Sciatic nerve (tissue), 2 donors: ENCODE measurements at places on chromosomes 16 and 17. TPM values are rescaled to one million over a fixed set of nuclear protein-coding genes. Genes with fewer than 3 reads are reported as not detected.

The IL4R gene
- total RNA-seq = 62.8 TPM

The CDC6 gene
- total RNA-seq = 1.0 TPM

The SLC16A13 gene
- 1.8 TPM for total RNA-seq

The NME3 gene
- 50.1 TPM for total RNA-seq

The CD300LB gene
- total RNA-seq = 1.2 TPM

The PRAC1 gene
- not detected for total RNA-seq

The EVI2B gene
- 15.7 TPM for total RNA-seq

The GDE1 gene
- 43.2 TPM for total RNA-seq

The SLC43A2 gene
- total RNA-seq = 30.8 TPM

The MYH8 gene
- not detected for total RNA-seq

The COX4I1 gene
- 277 TPM for total RNA-seq

The RAC3 gene
- total RNA-seq = 4.0 TPM

The KRTAP4-11 gene
- not detected for total RNA-seq

The CBX2 gene
- total RNA-seq = 4.7 TPM

GRCh38 chr16:79810449-79811189 is 210.1 kb upstream of the MAF start:
- DNase-seq = no peak

- no peak for DNase-seq
These were observed 57.5 kb upstream of the CLEC19A start for GRCh38 chr16:19228052-19228451.

GRCh38 chr16:83863682-83864081 is 35.2 kb upstream of the MLYCD start:
- DNase-seq = no peak

DNA sequence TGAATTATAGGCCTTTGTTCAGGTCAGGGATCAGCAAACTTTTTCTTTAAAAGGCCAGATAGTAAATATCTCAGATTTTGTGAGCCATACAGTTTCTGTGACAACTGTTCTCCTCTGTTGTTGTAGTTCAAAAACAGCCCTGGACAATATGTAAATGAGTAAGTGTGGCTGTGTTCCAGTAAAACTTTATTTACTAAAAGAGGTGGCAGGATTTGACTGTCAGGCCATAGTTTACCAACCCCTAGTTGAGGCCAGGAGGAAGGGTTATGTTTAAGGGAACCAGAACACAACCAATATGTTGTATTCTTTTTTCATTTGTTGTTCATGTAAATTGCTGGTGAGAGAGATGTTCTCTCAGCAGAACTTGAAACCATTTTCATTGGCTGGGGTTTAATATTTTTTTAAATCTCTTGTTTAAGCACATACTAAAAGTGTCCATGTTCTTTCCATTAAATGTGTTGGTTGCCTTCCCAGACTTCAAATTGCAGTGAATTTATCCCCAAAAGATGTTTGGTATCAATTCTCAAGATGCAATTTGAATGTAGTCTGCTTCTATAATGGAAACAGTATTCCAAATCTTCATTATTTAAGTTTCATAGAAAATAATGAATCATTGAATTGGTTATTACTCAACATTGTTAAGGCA is 260.3 kb downstream of the FTO start:
- no peak for DNase-seq

GRCh38 chr17:55521186-55521585 is 9.9 kb upstream of the SMIM36 start:
- no peak for DNase-seq

- peak; percentile 83 for DNase-seq
These were observed 4.4 kb downstream of the TP53I13 start for GRCh38 chr17:29572691-29573557.

DNA sequence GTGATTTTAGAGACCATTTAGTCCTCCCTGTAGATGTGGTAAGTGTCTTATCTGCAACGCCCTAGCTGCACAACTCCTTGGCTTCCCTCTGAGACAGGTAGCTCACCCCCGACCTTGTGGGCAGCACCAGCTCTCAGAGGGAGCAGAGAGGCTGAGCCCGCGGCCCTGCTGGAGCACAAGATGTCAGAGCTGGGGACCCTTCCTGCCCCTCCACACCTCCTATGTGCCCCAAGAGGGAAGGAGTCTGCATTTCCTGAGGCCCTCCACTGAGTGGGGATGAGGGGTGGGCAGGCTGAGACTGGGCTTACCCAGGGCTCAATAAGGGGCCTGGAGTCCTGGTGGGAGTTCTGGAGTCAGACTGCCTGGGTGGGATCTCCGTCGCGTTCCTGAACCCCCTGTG is 12.2 kb upstream of the ADGRG1 start:
- peak; percentile 31 for DNase-seq

DNA sequence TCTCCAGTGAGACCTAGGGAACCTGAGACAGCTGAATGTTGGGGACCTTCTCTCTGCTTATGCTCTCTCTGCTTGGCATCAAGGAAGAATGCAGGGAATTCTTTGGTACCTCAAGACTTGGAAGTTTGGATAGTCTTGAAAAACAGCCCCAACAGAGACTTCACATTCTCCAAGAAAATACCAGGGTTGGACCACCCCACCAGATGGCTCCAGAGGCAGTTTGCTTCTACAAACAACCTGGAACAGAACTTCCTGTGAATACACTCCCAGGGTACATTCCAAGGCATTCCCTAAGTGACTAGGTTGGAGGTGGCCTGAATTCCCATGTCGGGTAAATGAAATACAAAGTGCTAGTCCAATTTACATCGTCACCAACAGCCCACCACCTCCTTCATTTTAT is 314.4 kb downstream of the PMP22 start:
- no peak for DNase-seq

GRCh38 chr17:31495022-31495885 is 103.8 kb downstream of the RAB11FIP4 start:
- no peak for DNase-seq

- DNase-seq = no peak
These were observed 1.6 kb upstream of the TBX21 start for GRCh38 chr17:47731396-47731795.

- DNase-seq = no peak
These were observed 55.2 kb upstream of the ELAC2 start for GRCh38 chr17:13073018-13073417.

DNA sequence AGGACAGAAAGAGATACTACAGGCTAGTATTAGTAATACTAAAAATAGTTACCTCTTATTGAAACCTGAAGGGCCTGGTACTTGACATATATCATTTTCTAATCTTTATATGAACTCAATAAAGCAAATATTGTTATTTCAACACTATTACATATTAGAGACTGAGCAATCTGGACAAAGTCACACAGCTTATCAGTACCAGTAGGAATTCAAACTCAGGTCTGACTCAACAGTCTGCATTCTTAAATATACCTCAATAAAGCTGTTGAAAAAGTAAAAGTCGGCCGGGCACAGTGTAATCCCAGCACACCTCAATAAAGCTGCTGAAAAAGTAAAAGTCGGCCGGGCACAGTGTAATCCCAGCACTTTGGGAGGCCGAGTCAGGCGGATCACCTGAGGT is 67.4 kb downstream of the KANSL1 start:
- DNase-seq = no peak

- no peak for DNase-seq
These were observed 4.5 kb upstream of the RAB40C start for GRCh38 chr16:585351-585750.

GRCh38 chr17:81419319-81419885 is 24.1 kb downstream of the BAHCC1 start:
- DNase-seq = peak; percentile 92

GRCh38 chr17:5667871-5668270 is 83.6 kb upstream of the NLRP1 start:
- no peak for DNase-seq

GRCh38 chr16:47966325-47966724 is 189.5 kb downstream of the ABCC12 start:
- DNase-seq = no peak

DNA sequence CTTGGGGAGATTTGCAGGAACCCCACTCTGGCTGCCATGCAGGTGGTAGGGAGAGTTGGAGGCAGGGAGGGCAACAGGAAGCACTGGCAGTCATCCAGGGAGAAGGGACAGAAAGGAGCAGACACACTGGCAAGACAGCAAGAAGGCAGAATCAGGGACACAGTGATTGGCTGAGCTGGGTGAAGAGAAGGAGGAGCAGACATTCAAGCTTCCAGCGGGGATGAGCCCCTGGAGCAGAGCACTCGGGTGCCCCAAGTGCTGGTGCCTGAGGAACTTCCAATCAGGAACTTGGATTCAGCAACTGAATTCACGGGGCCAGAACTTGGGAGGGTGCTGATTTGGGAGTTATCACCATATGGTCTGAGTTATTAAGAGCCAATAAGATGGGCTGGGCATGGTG is 6.3 kb upstream of the ITGA3 start:
- DNase-seq = no peak

DNA sequence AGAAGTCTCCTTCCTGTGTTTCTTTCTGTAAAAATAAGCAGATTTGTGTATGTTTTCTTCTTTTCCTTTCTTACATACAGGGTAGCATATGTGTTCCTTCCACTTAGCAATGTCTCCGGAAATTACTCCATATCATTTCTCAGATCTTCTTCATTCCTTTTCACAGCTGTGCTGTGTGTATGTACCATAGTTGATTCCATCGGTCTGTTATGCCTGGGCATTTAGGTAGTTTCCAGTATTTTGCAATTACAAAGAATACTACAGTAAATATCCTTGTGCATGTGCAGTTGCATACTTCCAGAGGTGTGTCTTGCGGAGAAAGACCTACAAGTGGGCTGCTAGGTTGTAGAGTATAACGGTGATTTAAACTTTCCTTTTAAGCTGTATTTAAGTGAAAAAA is 69.8 kb downstream of the CLEC16A start:
- no peak for DNase-seq

GRCh38 chr17:14559264-14560119 is 258.6 kb downstream of the HS3ST3B1 start:
- DNase-seq = no peak

- no peak for DNase-seq
These were observed 50.0 kb downstream of the SOCS1 start for GRCh38 chr16:11205754-11206581.

- DNase-seq = peak; percentile 61
These were observed 26.8 kb downstream of the GP2 start for GRCh38 chr16:20300312-20301097.

DNA sequence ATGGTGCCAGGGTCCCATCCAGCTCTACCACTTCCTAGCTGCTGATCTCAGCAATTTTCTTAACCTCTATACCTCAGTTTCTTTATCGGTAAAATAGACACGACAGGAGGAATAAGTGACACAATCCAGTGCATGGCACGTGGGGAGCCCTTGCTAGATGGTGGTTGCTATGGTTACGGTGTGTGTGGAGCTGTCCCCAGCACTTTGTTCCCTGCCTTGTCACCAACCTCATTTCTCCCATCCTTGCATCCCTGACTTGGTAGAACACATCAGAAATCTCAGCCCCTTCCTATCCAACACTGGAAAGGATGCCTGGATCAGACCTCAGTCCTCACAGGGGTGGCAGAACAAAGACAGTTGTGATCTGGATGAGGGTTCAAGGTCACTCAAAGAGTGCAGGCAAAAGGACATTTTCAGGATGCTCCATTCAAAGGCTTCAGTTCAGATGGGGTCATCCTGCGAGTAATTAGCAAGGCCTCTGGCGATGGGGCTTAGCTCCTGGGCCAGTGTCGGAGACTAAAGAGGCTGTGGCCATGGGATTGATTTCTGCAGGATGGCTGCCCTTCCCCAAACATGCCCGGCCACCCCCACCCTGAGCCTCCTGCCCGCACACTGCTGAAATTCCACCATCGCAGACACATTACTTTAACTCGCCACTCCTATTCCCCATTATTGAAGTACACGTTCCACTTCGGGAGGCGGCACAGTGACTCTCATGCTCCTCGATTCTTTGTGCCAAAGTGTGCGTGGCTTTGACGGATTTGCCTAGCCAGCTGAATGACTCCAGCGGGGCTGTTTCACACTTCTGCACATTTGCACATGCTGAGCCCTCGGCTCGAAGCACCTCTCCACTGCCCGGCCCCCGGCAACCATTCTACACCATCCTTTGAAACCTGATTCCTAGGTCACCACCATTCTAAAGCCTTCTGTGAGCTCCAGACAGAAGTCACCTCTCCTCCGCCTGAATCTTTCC is 40.3 kb downstream of the WNT3 start:
- DNase-seq = no peak

GRCh38 chr16:82317411-82318167 is 147.6 kb upstream of the MPHOSPH6 start:
- no peak for DNase-seq

GRCh38 chr17:51443646-51444045 is 183.3 kb downstream of the UTP18 start:
- no peak for DNase-seq

- DNase-seq = no peak
These were observed 19.1 kb upstream of the PHKG2 start for GRCh38 chr16:30728899-30729672.

DNA sequence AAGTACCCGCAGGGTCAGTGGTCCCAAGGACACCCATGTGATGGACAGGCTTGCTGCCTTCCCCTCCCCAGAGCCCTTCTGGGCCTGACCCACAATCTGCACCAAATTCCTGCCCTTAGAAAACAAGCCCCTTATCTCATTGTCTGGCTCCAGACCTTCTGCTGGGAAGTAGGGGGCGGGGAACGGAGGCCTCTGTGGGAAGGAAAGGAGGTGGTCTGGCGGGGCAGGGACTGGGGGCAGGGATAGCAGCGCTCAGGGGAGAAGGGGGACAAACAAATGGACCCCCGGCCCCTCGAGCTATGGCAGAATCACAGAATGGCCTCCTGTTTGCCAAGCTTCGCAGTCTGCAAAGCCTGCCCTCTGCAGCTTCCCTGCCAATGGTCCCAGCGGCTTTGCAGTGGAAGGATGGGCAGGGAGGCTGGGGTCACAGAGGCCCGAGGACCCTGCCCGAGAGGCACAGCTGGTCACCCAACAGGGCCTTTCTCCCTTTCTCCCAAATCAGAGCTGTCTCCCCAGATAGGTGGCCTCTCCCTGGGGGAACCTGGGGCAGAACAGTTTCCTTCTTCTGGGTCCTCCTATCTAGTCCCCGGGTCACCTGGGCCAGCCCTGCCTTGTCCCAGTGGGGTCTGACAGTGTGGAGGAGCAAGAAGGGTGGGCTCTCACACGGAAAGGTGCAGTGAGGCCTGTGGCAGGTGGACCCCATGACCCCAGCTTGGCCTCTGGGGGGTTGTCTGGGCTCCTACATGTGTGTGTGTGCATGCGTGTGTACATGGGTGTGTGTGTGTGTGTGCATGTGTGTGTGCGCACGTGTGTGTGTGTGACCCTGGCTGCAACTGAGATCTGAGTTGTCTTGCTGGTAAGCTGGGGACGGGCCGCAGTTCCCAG is 25.5 kb downstream of the TMEM235 start:
- no peak for DNase-seq

GRCh38 chr17:68600067-68600930 is 868 bp downstream of the FAM20A start:
- no peak for DNase-seq
